ENCODE measurements at places on chromosomes 7 and 10.

- no peak for DNase-seq
These were observed 118.8 kb downstream of the HERPUD2 start for GRCh38 chr7:35576031-35576573.

DNA sequence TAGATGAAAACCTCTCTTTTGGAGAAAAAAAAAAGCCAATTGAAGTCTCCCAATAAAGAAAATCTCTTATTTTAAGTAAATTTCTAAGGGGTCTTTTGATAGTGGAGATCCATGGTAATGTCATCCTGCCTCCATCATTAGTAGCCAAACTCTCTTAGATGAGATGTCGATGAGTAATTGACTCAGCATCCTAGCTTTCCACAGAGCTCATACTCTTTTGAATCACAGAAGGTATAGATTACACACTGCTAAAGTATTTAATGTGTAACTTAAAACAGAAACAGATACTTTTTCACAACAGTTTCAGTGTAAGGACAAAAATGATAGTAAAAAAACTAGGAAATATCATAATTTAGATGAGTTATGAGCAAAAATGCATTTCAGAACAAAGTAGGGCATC is 19.4 kb downstream of the MAGI2 start:
- DNase-seq = no peak

DNA sequence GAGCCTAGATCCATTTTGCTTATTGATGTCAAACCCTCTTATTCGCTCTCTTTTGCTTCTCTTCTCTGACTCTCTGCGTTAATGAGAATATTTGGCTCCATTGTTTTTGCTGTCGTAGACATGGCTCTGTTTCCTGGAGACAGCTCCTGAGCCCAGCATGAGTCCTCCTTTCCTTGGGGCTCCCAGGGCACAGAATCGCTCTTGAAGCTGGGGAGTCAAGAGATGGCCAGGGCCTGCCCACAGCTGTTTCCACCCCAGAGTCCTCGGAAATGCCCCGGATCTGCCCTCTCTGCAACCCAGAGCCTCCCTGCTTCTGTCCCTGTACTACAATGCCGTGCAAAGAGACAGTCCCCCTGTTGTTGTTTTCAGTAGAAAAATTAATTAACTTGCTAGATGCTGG is 566.7 kb upstream of the FOXK1 start:
- no peak for DNase-seq

- no peak for DNase-seq
These were observed 299.6 kb downstream of the LHFPL3 start for GRCh38 chr7:104628017-104628416.

DNA sequence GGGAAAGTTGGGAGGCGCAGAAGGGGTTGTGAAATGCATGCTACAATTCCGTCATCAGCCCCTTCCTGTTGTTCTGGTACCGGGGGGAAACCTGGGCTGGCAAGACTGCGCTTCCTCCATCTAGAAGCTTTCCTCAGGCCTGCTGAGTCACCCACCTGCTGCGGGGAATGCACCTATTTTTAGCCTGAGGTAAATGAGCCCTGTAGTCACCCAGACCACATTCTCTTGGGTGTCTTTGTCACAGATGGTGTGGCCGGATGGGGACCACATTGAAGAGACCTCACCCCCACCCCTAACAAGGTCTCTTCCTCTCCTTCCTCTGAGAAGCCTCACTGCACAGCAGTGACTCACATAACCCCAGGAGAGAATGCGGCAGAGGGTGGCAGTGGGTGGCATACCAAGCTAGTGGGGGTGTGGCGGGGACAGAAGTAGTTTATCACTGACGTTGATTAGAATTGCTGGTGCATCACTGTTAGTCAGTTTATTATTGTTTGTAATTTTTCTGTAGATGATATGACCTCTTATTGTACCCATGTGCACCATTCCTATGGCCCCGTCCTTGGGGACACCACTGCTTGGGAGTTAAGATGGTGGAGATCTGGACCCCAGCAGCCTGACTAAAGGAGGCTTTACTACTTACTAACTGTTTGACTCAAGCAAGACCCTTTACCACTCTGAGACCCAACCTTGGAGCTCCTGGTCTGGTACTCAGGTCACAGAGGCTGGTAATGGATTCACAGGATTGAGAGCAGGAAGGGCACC is 83.0 kb upstream of the DUSP5 start:
- no peak for DNase-seq

DNA sequence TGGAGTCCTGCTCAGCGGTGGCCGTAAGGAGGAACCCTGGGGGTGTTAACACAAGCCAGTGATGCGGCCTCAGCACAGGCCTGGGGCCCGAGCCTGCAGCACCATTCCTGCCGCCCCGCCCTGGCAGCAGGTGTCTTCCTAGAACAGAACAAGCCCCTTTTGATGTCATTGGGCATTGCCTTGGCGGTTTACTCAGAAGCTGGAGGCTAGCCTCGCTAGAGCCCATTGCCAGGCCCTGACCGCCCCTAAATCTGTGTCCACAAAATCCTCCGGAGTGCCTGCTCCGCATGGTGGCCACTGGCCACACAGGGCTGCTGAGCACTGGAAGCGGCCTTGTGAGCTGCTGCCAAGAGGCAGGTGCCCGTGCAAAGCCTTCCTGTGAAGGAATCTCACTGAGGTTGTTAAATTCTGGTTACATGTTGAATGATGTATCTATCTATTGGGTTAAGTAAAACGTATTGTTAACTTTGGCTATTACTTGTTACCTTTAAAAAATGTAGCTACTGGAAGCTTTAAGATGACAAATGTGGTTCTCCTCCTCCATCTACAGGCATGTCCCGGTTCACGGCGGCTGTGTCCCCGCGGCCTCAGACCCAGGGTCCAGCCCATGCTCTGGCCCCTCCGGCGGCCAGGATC is 1.2 kb upstream of the INPP5A start:
- DNase-seq = no peak

- no peak for DNase-seq
These were observed 89.0 kb downstream of the PHTF2 start for GRCh38 chr7:77887567-77887966.

DNA sequence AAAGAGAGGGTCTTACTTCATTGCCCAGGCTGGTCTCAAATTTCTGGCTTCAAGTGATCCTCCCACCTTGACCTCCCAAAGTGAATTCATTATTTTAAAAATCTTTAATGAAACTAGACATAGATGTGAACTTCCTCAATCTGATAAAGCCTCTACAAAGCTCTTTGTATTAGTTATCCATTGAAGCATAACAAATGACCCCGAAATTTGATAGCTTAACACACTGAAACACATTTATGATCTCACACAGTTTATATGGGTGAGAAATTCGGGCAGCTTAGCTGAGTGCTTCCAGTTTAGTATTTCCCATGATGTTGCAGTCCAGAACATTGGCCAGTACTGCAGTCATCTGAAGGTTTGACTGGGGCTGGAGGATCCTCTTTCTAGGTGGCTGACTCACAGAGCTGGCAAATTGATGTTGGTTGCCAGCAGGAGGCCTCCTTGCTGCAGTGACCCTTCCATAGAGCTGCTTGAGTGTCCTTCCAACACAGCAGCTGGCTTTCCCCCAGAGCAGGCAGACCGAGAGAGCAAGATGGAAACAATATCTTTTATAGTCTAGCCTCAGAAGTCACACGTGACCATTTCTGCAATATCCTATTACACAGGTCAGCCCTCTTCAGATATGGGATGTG is 16.6 kb upstream of the WNT8B start:
- no peak for DNase-seq

- no peak for DNase-seq
These were observed 21.5 kb downstream of the WASL start for GRCh38 chr7:123727071-123727837.

DNA sequence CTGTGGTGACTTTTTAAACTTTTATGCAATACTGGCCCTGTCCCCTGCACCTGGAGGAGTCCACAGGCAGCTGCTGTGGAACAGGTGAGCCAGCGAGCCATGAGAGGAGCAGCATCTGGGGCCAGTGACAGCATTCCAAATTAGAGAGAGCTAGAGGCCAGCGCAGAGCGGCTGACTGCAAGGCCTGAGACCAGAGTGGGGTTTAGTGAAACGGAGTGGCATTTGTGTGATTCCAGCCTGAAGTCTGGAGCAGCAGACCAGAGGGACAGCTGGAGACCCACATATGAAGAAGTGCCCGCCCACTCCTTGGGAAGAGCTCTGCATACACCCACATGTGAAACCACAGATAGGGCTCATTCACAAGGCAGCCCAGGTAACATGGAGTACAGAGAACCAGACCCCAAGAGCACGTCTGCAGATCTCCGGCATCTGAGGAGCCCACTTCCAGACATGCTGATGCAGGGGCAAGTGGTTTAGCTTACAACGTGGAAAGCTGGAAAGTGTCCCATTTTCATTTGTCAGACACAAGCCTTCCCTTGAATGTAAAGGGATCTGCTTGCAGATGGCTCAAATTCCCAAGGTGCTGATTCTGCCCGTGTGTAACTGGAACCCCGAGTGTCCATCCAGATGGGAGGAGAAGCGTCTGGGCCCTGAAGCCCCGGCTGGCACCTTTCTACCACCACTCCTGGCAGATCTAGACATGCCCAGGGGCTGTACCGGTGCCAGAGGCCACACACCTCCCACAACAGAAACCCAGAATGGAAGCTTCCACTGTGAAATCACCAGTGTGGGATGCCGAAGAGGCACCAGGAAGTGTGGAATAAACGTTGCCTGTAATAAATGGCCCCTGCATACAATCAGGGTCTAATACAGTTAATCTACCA is 256.0 kb upstream of the TCERG1L start:
- no peak for DNase-seq

- DNase-seq = no peak
These were observed 15.9 kb upstream of the GHITM start for GRCh38 chr10:84123362-84123761.

DNA sequence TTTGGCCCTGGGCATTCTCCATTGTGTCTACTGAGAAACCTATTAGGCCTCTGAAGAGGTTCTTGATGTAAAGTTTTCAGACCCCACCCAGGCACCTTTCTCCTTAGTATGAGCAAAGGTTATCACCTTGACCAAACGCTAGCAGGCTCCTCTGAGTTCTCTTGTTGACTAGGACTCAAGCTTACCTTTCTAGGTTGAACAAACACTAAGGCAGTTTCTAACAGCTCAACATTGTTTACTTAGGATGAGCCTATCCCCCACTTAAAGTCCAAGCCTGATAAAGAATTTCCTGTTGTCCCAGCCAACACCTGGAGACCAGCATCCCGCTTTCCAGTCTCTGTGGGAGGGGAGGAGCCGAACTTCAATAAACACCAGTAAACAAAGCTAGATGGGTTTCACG is 26.3 kb upstream of the ITGB8 start:
- DNase-seq = peak; percentile 59

DNA sequence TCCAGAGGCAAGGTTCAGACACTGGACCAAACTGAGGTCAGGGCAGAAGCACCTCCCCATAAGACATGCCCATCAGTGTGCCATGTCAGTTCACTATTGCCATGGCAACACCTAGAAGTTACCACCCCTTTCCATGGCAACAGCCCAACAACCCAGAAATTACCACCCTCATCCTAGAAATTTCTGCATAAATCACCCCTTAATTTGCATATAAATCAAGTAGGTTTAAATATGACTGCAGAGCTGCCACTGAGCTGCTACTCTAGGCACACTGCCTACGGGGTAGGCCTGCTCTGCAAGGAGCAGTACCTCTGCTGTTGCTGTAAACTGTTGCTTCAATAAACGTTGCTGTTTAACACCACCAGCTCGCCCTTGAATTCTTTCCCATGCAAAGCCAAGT is 12.7 kb downstream of the STEAP2 start:
- no peak for DNase-seq

DNA sequence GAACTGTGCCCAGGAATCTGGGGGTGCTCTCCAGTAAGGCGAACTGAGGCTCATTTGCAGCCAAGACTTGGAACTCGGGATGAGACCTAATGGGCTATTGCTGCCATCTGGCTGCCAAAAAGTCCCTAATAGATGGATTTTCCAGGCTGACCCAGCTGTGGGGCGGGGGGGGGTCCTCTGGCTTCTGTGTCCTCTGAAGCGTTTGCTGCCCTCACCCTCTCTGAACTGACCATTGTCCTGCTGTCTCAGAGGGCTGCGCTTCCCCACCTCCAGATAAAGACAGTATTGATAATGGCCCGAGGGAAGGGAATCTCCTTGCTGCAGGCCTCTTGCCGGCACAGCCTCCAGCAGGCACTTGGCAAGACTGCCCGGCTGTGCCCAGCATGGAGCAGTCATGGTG is 46.6 kb downstream of the CLEC2L start:
- DNase-seq = no peak

DNA sequence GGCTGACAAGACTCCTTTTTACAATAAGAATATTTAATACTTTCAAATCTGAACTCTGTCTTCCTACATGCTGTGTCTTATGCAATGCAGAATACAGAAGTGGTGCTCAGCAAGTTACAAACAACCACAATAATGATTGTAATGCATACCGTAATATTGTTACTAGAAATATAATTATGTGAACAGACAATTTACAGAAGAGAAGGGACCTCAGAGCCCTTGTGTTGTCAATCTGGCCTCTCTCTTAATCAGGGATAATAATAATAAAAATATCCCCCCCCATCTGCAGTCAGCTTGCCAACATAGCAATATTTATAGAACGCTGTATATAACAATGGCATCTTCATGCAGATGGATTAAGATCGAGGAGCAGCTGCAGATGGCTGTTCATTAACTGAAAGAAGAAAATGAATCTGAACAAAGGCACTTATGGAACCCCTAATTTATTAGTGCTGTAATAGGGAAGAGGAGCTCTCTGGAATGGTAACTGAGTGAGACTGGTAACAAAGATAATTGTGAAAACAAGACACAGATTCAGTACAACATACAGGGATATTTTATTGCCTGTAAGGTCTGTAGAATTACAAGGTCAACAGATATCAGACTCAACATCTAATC is 106.3 kb downstream of the TMEM26 start:
- DNase-seq = no peak

DNA sequence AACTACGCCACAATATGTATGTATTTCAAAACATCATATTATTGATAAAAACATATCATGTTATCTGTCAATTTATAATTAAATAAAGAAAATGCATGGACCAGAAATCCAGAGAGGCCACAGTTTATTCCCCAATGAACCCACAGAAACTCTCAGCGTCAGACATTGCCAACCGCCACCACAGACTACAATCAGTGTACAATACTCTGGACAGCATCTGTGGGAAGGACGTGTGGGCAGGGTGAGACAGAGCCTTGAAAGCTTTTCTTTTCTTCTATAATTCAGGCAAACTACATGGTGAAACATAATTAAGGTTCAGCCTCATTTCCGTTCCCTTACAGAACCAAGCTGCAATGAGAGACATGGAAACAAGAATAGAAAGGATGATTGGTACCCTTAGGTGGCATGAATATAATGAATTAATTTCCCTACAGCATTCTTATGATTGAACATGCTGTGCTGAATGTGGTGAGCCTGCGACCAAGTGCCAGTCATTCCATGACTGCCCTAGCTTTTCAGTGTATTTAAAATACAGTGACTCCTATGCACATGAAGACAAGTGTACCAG is 909.3 kb downstream of the SORCS1 start:
- no peak for DNase-seq

DNA sequence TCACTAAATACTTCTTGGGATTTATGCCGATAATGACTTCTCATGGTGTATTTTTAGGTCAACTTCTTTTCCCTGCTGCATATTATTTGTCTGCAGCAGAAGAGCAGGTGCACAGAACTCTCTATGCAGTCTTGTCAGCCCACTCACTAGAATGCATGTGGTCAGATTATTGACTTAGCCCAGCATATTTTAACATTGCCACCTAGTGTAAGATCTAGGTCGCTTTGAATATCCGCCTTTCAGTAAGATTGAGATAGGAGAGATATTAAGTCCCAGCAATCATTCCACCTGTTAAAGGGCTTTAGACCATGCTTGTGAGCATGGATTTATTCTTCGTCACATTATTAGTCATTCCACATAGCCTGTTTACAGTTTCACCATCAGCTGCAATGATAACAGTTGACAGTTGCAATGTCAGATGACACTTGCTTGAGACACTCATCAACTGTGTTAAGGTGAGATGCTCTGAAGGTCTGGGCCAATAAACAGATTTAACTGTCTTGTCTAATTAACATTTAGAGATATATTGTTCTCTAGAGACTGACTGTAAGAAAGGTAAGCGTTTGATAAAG is 491.7 kb downstream of the ARL4A start:
- peak; percentile 51 for DNase-seq

Measured in NCI-H1092 treated with DMSO at 0.1 percent for 48 hours (cell line).